HuH-7 (cell line): ENCODE measurements at places on chromosomes 4 and X.

- DNase-seq, result no peak
These were observed 26.7 kb upstream of the RBM47 start for GRCh38 chr4:40656201-40656863.

DNA sequence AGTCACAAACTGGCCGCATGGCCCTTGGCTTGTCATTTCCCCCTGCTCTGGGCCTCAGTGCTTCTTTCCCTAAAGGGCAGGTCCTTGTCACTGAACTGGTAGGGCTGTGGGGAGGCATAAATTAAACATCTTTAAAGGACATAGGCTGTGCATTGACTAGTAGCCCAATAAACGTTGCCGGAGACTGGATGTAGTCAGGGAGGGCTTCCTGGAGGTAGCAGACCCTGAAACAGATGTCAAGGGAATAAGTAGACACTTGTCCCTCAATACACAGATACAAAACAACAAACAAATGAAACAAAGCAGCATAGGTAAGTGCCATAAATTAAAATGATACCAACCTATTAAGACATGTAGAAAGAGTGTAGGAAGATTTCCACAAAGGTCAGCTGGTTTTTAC lies 71.8 kb upstream of the PSAPL1 start:
- no peak for DNase-seq

GRCh38 chr4:99843413-99843812 lies 26.8 kb downstream of the DAPP1 start:
- DNase-seq, result no peak

DNA sequence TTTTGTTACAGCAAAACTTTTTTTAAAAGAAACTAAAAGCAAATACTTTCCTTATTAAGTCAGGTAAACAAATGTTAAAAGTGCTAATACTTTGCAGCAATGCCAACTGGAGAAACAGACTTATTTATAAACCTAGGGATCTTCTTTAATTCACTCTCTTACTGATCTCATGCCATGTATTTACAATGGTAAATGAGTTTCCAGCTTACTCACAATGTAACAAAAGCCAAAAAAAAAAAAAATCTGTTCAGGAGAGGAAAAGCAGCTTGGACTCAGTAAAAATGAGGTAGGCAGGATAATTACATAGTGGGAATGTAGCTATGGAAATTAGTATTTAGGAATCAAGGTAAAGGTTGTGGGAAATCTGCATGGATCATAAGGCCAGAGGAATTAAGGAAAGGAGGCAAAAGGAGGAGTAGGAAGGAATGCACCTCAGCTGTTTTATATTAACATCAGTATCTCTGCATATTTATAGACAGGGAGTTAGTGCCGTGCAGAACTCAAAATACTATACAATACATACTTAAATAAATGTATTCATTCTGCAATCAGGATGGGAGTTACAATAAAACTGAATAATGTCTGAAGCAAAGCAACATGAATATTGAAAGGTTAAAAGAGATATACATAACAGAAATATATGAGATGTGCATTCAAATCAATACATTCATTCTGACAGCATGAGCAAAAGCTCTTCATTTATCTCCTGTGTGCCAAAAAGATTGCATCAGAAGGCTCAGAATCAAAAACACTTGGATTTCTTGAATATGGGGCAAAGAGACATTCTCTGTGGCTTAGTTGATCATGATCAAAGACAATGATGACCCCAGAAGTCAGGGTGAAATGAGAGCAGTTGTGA lies 57.9 kb upstream of the ETNPPL start:
- no peak for DNase-seq

DNA sequence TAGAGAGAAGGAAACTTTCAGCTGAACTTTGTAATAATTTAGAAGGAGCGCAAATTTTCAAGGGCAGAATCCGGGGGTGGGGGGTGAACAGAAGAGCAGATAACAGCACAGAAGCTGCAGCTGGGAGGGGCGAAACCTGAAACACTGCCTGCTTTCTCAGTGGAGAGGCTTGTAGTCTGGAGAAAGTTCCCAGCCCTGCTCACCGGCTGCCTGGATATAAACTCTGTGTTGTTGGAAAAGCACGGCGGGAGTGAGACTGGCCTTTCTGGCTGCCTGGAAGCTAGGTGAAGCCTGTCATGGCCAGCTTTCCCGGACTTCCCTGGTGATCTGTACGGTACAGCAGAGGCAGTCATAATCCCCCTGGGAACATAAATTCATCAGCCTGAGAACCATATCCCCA lies 1352.1 kb upstream of the DIAPH2 start:
- DNase-seq, result no peak

DNA sequence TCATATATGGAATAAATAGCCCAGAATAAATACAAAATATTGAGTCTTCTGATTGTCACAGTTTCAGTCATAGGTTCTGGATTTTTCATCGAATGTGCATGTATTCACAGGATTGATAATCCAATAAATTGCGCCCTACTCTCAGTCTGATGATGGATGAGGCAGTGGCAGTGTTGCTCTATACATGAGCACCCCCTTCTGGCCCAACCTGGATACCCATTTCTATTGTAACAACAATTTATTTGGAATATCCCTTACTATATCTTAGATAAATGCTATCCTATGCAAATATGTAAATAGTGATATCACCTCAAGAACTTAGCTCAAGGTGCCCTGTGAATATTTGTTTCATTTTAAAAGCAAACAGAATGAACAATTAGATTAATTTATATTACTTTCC lies 733.7 kb upstream of the PABPC4L start:
- no peak for DNase-seq

- DNase-seq, result no peak
These were observed 20.1 kb downstream of the C4orf36 start for GRCh38 chr4:86872135-86872534.

GRCh38 chr4:185625503-185625902 lies 90.2 kb upstream of the PDLIM3 start:
- DNase-seq, result no peak

- DNase-seq, result no peak
These were observed 840 bp upstream of the RPL34 start for GRCh38 chr4:108619372-108620100.

DNA sequence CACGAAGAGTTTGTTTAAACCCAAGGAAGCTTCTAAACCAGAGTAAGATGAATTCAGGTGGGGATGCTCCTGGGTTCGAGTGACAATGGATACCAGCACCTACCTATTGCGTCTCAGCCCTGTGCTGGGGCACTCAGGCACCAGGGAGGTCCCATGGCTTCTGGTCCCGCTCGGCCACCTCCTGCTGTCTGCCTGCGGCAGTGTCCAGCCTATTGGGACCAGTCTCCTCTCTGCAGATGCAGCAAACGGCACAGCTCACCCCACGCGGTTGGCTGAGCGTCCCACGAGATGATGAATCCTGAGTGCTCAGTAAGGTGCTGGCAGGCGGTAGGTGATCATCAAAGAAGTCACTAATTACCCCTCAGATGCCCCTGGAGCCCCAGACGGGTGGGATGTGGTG lies 75.2 kb downstream of the ACOX3 start:
- DNase-seq, result no peak

GRCh38 chr4:42416017-42416416 lies 18.7 kb downstream of the SHISA3 start:
- no peak for DNase-seq

DNA sequence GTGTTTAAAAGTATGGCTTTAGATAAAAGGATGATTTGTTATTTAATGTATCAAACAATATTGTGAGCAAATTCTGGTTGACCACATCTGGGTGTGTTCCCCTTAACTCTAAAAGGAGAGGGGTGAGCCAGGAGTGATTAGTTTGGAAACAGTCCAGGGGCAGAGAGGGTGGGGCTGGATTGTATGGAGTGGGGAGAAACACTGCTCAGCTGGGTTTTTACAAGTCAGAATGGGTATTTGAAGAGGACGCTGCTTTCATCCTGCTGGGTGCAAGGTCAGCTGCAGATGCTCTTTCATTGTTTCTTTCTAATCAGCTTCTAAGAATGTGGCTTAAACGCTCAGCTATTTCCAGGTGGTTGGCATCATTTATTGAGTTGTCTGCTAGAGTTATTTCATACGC lies 82.8 kb upstream of the LIMCH1 start:
- DNase-seq, result no peak

- DNase-seq, result no peak
These were observed 65.2 kb downstream of the PRDM5 start for GRCh38 chr4:120857312-120857711.
